T-helper 2 cell (primary cell): ENCODE measurements at places on chromosomes 1 and 21.
A peak's percentile ranks its signal among the peaks of the same experiment; 100 is the strongest.

DNA sequence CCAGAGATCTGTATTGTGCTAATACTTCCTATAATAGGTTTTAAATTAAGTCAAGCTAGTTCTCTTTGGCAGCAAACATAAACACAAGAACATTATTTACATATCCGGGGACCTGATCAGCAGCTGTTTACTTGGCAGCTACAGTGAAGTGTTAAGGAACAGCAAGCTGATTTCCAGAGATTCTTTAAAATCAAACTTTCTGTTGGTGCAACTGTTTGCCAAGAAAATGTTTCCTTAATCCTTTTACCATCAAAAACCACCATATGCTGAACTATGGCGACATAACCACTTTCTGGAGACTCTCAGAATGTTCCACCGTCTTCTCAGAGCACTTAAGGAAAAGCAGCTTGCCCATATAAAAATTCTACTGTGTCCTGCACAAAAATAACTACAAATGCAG, 107.0 kb upstream of the KRTAP19-8 start:
- DNase-seq = no peak

GRCh38 chr1:167291539-167292185, 71.0 kb downstream of the POU2F1 start:
- no peak for DNase-seq

- no peak for DNase-seq
Measured at GRCh38 chr1:204441558-204441957, 29.9 kb upstream of the PPP1R15B start.

DNA sequence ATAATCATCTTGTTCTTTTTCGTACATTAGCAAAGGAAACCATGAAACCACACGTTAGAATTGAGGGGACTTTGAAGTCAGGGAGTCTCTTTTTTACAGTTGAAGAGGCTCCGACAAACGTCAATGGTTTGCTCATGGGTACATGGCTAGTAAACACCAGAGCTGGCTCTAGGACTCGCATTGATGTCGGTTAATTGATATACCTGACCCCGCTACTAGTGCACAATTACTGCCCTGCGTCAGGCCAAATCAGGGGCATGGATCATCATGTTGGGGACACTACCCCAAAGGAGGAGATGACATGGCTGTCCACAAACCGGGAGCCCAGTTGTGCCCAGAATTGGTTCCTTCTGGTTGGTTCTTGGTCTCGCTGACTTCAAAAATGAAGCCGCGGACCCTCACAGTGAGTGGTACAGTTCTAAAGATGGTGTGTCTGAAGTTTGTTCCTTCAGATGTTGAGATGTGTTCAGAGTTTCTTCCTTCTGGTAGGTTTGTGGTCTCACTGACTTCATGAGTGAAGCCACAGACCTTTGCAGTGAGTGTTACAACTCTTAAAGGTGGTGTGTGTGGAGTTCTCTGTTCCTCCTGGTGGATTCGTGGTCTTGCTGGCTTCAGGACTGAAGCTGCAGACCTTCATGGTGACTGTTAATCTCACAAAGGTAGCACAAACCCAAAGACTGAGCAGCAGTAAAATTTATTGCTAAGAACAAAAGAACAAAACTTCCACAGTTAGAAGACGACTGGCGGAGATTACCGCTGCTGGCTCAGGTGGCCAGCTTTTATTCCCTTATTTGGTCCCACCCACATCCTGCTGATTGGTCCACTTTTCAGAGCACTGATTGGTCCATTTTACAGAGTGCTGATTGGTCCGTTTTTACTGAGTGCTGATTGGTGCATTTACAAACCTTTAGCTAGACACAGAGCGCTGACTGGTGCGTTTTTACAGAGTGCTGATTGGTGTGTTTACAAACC, 126.9 kb upstream of the ERRFI1 start:
- peak; percentile 93 for DNase-seq

GRCh38 chr1:50419907-50420677, 3.2 kb downstream of the DMRTA2 start:
- no peak for DNase-seq
